ENCODE measurements at places on chromosomes 2 and 18.
A peak's percentile ranks its signal among the peaks of the same experiment; 100 is the strongest.

DNA sequence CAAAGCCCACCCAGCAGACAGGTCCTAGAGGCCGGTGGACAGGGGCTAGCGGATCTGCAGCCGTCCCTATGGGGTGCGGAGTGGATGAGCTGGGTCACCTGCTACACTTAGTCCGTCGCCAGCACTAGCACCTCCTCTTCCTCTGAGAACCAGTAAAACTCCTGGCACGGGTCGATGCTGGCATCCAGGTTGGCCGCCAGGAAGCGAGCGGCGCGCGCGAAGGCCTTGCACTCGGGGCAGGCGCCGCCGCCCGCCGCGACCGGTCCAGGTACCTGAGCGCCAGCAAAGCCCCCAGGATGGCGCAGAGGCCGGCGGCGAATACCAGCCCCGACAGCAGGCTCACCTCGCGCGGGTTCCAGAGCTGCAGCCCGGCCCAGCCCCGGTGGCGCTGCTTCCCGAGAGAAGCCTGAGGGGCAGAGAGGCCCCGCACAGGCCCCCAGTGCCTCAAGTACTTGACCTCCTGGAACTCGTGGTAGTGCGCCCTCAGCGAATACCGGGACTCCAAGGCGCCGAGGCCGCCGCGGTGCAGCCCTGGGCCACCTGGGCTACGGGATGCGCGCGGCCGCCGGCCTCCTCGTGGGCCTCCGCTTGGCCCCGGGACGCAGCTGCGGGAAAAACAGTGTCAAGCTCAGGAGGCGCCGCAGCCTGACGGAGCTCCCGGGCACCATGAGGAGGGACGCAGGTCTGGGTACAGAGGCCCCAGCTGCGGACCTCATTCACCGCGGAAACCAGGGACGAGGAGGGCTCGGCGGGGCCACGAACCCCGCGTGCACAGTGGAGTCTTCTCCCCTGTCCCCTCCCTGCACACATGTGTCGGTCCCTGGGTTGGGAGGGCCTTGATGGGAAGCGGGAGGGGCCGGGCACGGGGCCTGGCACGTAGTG is 27.5 kb upstream of the ALPP start:
- no peak for DNase-seq

DNA sequence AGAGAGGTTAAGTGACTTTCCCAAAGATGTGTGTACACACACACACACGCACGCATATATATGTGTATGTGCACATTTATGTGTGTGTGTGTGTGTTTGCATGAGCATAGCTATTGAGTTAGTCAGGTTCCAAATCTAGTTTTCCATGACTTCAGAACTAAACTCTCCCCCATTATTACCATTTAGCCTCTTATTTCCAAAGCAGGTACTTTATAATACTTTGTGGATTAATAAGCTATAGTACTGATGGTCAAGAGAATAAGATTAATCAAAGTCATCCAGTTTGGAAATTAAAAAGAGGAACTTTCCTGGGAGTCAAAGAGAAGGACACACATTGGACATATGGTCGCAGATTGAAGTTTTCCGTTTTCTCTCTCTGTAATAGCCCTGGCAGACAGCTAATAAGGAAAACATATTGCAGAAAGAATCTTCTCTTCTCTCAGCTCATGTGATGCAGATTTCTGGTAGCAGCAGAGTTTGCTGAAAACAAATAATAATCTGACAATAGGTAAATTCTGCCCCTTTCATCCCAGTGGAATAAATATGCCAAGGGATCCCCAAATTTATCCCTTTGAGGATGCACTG is 410.9 kb upstream of the TCF4 start:
- no peak for DNase-seq

DNA sequence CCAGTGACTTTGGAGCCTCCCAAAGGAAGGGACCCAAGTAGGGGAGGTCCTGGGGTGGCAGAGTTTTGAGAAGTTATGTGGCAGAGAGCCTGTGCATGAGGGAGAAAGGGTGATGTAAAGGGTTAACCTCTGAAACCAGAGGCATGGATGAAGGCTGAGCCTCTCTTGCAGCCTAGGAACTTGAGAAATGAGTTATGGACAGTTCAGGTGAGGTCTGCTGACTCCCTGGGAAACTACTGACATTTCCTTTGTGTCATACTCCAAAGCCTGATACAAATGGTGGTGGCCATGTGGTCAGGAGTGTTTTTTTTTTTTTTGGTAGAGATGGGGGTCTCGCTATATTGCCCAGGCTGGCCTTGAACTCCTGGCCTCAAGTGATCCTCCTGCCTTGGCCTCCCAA is 12.4 kb upstream of the GNLY start:
- DNase-seq = no peak

DNA sequence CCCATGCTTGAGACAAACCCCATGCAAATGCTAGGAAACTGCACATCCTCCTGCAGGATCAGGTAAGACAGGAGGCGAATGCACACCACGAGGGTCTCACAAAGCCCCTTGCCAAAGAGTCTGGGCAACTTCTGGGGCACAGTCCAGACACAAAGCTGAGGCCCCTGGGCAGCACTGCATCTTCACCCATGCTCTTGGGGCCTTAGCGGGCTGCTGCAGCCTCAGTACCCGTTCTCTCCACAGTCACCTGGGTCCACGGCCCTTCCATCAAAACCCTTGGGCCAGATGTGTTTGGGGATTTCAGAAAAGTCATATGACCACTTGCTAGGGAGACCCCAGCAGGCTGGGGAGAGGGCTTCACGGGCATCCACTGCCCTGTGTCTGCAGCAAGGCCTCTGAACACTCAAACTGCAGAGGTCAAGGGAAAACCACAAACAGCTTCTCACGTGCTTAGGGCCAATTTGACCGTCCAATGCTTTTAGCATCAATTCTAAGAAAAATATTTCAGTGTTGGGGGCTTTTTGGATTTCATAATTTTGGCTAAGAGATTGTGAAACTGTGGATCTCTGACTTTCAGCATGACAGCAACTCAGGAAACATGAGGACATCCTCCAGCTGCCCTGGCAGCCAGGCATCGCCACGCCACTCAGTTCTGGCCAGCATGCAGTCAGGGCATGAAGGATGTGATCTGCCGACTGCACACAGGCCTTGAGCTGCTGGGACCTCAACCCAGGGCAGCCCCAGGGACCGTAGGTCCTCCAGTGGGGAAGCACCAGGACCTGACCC is 20.0 kb downstream of the PASK start:
- DNase-seq = no peak

GRCh38 chr18:32011193-32011592 is 7.4 kb upstream of the RNF125 start:
- DNase-seq = no peak

DNA sequence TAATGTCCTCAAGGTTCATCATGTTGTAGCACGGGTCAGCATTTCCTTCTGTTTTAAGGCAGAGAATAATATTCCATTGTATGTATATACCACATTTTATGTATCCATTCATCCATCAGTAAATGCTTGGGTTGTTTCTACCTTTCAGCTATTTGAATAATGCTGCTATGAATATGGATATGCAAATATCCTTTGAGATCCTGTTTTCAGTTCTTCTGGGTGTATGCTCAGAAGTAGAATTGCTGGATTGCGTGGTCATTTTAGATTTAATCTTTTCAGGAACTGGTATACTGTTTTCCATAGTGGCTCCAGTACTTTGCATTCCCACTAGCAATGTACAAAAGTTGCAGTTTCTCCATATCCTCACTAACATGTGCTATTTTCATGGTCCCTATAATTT is 13.4 kb upstream of the ASB1 start:
- no peak for DNase-seq

DNA sequence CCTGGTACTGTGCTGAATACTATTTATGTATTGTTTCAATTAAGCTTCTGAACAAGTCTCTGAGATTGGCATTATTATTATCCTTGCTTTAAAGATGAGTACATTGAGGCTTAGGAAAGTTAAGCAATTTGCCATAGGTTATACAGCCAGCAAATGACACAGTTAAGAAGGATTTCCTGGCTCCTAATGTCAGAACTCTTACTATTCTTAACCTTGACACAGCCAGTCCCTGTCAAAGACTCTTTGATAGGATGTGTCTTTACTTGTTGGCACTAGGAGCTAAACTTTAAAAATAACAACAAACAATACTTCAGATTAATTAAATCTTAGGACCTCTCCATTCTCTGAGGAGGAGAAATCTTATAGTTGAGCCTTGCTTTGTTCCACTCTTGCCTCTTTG is 70.6 kb downstream of the UBR3 start:
- no peak for DNase-seq

DNA sequence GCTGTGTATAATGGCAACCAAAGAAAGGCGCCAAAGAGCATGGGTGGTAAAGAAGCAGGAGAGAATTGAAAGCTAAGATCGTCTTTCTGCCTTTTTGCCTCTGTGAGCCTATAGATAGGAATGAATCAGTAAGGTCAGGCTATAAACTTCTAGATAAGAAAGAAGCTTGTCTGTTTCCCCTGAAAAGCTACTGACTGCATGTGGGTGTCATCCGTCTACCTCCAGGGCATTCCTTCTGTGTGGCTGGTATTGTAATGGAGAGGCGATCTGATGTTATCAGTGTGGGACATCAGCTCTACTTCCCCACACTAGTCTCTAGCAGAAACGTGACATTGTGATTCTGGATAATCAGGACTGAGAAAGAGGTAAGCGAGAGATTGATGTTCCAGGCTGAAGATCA is 63.4 kb upstream of the PLA2R1 start:
- no peak for DNase-seq

DNA sequence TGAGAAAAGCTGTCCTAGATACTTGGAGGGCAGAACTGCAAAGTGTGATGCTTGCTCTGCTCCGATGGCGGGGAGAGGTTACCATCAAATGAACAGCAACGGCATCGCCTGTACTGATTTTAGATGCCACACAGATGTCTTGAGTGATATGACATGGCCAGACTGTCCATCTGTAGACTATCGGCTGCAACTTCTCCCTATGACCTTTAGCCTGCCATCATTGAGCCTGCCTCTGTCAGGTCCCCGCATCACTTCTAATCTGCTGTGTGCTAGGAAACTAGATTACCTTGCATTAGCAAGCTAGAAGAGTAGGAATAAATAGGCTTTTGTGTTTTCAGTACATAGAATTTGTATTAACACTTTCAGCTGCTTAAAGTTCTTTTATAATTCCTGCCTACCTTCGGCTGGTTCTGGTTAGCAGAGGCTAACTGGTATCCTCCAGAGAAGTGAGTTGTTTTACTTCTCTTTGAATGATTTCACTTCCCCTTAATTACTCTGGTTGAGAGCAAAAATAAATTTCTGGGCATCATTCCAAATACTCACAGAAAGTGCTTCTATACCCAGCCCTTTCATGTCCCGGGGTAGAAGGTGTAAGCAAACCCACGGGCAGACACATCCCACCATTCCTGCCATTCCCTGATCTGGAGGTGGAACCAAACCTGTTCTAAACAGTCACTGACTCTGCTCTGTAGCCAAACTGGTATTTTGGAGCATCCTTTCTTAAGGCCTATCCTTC is 24.0 kb downstream of the GAREM2 start:
- DNase-seq = no peak

- DNase-seq = peak; percentile 28
These were observed 51.3 kb upstream of the CERS6 start for GRCh38 chr2:168404764-168405163.

- no peak for DNase-seq
These were observed 2.8 kb downstream of the PRKCE start for GRCh38 chr2:45654250-45654649.

- DNase-seq = no peak
These were observed 1232.6 kb upstream of the NRXN1 start for GRCh38 chr2:52264488-52264887.

DNA sequence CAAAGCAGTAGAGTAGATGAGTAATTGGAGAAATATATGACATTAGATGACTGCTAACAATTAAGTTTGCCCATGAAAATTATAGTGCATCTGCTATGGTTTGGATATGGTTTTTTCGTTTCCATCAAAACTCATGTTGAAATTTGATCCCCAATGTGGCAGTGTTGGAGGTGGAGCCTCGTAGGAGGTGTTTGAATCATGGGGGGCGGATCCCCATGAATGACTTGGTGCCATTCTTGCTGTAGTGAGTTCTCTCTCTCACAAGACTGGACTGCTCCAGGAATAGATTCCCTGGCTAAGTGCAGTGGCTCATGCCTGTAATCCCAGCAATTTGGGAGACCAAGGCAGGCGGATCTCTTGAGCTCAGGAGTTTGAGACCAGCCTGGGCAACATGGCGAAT is 9.7 kb upstream of the CUL3 start:
- DNase-seq = no peak

- DNase-seq = no peak
These were observed 20.3 kb downstream of the GKN2 start for GRCh38 chr2:68932402-68932801.

- DNase-seq = no peak
These were observed 289.4 kb upstream of the COL3A1 start for GRCh38 chr2:188684795-188685194.

DNA sequence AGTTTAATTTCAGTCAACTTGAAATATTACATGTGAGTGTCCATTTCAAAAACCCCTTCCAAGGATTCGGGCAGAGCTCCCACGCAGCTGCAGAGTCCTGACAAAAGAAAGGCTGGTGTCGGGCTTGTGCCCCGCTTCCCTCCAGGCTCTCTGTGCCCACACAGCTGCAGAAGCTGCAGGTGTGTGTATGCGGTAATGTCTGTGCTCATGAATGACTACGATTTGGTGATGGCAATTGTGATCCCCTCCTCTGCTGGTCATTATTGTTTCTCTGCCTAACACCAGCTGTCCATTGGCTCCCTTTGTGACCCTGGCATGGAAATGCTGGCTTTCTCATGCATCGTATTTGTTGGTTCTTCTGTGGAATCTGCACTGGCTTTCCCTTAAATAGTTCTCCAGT is 224.8 kb downstream of the NUP35 start:
- DNase-seq = no peak

DNA sequence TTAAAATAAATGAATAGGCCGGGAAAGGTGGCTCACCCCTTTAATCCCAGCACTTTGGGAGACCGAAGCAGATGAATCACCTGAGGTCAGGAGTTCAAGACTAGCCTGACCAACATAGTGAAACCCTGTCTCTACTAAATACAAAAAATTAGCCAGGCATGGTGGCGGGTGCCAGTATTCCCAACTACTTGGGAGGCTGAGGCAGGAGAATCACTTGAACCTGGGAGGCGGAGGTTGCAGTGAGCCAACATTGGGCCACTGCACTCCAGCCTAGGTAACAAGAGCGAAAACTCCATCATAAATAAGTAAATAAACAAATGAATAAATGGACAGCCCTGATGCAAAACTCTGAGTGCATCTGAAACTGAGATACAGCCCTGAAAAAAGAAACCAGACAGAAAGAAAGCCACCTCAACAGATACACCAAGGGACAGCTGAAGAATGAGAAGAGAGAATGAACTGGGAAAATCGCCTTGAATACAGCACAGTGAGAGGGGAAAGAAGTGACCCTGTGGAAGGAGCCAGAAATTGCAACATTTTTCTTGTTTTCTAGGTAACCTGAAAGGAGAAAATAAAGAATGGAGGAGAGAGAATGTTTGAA is 64.4 kb downstream of the TRABD2A start:
- no peak for DNase-seq
